Endothelial cell (in vitro differentiated cells): ENCODE measurements at places on chromosomes 5 and 9. TPM values are rescaled to one million over a fixed set of nuclear protein-coding genes. Genes with fewer than 3 reads are reported as not detected.

DNA sequence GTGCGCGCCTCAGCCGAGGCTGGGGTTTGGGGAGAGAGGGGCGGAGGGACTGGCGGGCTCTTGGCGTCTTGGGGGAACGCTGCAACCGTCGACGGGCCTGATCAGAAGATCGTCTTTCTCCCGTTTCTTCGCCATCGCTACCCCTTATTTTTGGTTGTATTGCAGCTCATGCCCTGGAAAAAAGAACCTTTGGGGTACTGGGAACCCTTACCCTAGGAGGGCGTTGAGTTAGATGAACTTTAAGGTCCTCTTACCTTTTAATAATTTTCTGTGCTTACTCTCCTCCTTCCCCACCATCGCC is 719 bp downstream of the PAIP2 start:
- no peak for DNase-seq

- DNase-seq: no peak
Measured at GRCh38 chr9:92176800-92177185, 61.6 kb upstream of the SPTLC1 start.

ALDH7A1 gene
- total RNA-seq: 76.6 TPM

FSD1L gene
- total RNA-seq: 5.6 TPM

GRCh38 chr9:34611811-34612787 is at the start of gene RPP25L:
Gene RPP25L, minus strand, starts transcription at chr9:34612097. Its CDS starts 801 bp downstream, at chr9:34611296.
- peak; percentile 87 for DNase-seq

DNA sequence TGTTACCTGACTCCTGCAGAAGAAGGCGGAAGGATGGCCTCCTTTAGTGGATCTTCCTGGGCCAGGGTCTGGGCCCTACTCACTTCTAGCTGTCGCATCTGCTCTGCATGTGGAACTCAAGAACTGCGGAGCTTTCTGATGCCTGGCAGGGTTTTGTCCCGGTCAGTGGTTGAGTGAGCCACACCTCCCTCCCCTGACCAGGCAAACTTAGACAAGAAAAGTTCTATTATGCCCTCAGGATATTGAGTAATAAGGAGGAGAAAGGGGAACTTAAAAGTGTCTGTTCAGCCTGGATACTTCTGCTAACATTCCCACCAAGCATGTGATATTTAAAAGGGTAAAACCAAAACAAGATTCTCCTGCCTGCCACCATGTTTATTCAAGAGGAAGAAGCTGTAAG is at the start of gene FYB1:
FYB1 (minus strand) TSS at position 127 of the 400 bp plus-strand sequence. CDS start 16,603 bp downstream, outside the sequence.
- no peak for DNase-seq

- no peak for DNase-seq
Measured at GRCh38 chr9:99749641-99750040, 72.0 kb upstream of the NR4A3 start.

- DNase-seq: no peak
Measured at GRCh38 chr9:95176755-95177319, 140.7 kb downstream of the FANCC start.

GRCh38 chr5:119218830-119219782 is 136.7 kb upstream of the TNFAIP8 start:
- DNase-seq: no peak

GRCh38 chr9:8652255-8652654 is 852.7 kb upstream of the DMAC1 start:
- DNase-seq: no peak

- DNase-seq: no peak
Measured at GRCh38 chr5:169354263-169354662, 53.3 kb upstream of the SLIT3 start.

GRCh38 chr5:118611332-118611945 is 376.9 kb downstream of the DTWD2 start:
- DNase-seq: peak; percentile 52

DNA sequence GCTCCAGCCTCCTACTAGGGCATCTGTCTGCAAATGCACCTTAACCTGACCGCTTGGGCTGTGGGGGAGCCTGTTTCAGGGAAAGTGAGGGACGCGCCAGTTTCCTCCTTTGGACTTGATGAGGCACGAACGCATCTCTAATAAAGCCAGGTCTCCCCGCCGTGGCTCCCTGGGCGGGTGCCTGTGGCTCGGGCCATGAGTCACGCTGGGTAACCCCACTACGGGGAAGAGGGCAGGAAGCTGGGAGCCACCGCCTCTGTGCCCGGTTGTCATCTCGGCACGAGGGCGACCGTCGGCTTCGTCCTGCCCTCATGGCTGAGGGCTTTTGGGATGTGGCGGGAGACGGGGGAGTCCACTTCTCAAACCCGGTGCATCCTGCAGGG is 12.1 kb downstream of the NOTCH1 start:
- no peak for DNase-seq

MARCHF6 gene
- 162 TPM for total RNA-seq

OGN gene
- total RNA-seq: not detected

CCL27 gene
- total RNA-seq: not detected

CHSY3 gene
- 21.2 TPM for total RNA-seq
